Stimulated activated CD4-positive, alpha-beta T cell treated with anti-CD3 and anti-CD28 coated beads, Interleukin-4, amount 100 ng/mL, for 4 hours (primary cell): ENCODE measurements at places on chromosomes 3 and 15.

- DNase-seq = no peak
Observed at GRCh38 chr3:42031808-42032480, 59.2 kb upstream of the TRAK1 start.

- no peak for DNase-seq
Observed at GRCh38 chr15:98013631-98014030, 53.1 kb downstream of the ARRDC4 start.

DNA sequence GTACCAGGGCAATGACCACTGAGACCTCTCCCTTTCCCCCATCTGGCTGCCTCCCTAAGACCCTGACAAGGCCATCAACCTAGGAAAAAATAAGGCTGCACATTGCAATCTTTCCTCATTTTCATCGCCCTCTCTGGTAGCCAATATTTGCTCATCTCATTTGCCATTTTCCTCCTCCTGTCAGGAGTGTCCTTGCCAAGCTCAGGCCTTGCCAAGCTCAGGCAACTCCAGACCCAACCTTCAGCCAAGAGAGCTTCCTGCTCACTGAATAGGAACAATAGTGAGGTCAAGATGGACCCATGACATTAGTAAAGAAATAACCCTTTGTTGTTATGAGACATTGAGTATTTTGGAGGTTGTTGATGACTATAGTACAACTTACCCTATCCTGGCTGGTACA is 380.3 kb downstream of the RSL24D1 start:
- no peak for DNase-seq

DNA sequence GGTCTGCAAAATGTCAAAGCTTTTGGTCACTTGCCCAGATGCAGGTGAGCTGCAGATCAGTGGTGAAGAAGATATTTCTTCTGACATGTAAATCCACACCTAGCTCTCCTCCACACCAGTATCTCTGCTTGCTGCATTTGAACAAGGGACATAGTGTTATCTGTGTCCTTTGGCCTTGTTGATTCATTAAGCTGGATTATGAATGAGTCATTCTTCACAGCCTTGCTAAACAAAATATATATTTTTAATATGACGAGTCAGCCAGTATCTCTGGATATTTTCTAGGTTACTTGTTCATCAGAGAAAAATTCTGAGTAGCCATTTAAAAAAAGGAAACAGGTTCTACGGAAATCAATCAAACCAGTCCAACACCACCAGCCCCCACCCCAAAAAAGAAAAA is 190.6 kb upstream of the ADAMTS9 start:
- DNase-seq = no peak
